ENCODE measurements at places on chromosomes 12 and 14.

DNA sequence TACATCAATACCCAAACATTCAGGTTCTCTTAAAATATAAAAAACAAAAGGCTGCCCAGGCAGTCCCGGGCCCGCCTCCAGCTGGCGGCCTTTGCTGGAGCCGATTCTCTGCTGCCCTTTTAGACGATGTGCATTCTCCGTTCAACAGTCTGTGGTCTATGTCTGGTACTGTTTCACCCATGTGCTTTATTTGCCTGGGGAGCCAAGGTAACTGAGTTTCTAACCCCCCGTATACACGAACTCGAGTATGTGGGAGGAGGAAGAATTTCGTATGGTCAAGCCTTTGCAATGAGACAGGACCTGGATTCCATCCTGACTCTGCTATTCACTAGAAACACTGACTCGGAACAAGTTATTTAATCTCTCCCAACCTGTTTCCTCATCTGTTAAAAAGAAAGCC is 54.1 kb upstream of the GPR68 start:
- DNase-seq = no peak

DNA sequence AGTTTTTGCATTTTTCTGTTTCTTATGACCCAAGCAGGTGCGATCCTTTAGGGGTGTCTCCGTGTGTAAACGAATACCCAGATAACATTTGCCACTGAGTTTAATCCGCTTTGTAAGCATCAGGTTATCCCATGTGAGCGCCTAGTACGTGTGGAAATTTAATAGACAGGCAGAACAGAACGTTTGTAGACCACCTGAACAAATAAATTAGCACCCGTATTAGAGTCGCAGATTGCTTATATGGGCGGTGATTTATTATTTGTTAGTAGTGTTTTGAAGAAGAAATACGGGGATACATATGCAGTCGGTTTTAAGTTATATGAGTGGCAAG is 325 bp downstream of the C12orf60 start:
- DNase-seq = no peak

- DNase-seq = no peak
Observed at GRCh38 chr12:124464830-124465229, 102.6 kb downstream of the NCOR2 start.

DNA sequence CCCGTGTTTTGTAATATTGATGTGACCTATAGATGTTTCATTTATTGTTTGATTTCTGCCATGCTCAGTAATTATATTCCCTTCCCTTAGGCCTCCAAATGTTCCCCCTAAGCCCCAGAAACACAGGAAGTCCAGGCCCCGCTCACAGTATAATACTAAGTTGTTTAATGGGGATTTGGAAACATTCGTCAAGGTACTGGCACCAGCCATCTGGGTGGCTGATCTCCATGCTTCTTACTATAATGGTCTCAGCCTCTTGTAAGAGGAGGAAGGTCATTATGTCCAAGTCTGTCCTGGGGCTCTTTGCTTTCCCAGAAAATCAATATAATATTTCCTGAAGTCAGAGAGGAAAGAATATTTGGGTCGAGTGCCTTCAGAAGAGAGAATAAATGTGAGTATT is 130.9 kb downstream of the KICS2 start:
- no peak for DNase-seq

GRCh38 chr12:58034311-58034710 is 92.9 kb downstream of the ATP23 start:
- no peak for DNase-seq

DNA sequence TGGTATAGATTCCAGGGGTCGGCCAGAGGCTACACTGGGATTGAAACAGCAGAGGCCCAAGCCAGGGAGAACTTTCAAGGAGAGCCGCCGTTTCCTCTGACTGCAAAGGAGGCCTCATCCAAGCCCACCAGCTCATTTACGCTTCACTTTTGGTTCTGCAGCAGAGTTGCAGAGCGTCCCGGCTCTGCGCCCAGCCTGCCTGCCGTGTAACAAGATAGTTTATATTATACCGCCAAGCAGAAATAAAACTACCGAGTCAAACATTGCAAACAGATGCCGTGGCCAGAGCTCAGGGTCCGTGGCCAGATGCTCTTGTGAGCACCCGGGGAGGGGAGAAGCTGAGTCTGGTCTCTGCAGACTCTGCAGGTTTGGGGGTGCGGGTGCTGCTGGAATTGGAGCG is 60.7 kb upstream of the TBX3 start:
- peak; percentile 70 for DNase-seq

DNA sequence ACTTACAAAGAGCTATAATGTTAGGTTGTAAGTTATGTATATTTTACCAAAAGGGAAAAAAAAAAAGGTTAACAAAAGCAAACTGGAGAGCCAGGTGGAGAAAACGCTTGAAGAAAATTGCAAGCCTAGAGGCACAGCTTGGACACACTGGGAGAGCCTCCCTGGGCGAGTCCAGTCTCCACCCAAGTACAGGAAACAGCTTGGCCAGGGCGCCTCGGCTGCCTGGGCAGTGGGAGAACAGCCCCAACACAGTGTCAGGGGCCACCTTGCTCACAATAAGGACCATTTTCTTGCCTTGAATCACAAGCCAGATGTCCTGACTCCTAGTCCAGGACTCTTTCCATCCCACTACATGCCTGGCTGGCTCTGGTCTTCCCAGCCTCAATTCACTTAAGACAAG is 33.3 kb downstream of the TTC7B start:
- DNase-seq = no peak

- DNase-seq = peak; percentile 38
Observed at GRCh38 chr12:75721796-75722195, 210.4 kb upstream of the KRR1 start.

GRCh38 chr12:64900540-64900939 is 76.1 kb downstream of the TBC1D30 start:
- peak; percentile 40 for DNase-seq

DNA sequence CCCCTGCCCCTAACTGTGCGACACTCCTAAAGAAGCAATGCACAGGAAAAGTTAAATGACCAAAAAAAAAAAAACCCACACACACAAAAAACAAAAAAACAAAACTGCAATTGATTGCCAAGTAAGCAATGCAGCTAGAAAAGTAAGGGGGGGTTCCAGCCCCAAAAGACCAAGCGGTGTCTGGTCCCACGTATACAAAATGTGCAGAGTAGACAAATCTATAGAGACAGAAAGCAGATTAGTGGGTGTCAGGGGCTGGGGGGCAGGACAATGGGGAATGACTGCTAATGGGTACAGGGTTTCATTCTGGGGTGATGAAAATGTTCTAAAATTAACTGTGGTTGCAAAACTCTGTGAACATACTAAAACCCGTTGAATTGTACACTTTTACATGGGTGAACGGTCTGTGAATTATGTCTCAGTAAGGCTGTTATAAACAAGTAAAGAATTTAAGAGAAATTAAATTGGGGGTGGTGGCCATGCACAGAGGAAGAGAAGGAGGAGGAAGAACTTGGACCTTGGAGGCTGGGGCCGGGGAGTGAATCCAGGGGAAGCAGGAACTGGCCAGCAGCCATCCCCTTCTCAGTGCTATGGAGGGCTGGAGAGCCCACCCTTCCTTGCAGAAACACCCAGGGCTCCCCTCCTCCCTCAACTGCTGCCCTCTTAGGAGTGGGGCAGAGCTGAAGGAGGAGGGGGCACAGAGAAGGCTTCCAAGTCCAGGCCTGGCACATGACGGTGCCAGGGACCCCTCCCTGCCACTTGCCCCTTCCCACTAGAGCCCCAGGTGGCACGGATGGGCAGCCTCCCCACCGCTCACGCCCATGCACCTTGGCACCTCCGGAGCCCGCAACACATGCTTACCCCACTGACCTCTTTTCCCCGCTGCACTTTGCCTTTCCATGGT is 45.4 kb downstream of the KDM2B start:
- no peak for DNase-seq

DNA sequence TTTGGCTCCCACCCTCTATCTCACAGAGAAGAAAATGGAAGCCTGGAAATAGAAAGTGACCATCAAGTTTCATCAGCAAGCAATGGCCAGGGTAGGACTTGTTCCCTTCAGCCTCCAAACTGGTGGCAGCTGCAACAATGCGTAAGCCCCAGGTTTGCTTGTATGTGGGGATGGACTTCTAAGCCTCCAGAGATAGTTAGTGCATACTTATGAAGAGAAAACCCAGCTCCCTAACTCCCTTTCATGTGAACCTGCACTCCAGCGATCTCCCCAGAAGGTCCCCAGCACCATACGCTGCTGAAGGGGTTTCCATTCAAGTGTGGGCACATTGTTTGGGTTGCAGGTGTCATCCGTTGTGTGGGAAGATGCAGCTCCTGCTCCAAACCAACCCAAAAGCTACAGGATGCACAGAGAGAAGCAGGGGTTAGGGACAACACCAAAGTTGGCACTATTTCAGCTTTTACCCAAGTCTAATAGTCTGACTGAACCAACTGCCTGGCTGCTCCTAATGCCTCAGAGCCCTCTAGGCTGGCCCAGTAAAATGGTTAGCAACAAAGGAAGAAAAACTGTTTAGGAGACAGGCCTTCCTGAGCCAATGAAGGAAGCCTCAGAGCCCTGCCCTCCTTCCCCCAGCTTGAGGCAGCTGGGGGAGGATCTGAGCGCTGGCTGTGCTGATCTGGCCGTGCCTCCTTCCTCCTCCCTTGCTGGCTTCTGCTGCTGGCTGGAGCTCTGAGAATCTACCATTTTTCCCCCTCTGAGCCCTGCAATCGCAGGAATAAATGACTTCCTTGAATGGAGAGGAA is 12.3 kb downstream of the ZFP36L1 start:
- peak; percentile 72 for DNase-seq

DNA sequence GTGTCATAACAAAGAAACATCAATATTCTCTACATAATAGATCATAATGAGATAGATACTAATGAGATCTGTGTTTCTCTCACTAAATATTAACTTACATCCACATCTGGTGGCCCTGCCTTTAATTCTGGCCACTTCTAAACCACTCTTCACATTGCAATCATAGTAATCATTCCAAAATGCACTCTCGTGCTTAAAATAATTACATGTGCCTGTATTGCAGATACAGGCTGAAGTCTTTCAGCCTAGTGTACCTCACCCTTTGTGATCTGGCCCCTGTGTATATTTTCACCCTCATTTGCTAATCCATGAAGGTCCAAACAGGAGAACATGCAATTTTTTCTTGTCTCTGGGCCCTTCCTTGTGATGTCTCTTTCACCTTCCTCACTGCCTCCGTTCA is 108.0 kb downstream of the LIN7A start:
- DNase-seq = peak; percentile 6

- peak; percentile 24 for DNase-seq
Observed at GRCh38 chr12:7175493-7175892, 14.0 kb upstream of the PEX5 start.

- no peak for DNase-seq
Observed at GRCh38 chr12:50507930-50508329, 3.1 kb downstream of the DIP2B start.

DNA sequence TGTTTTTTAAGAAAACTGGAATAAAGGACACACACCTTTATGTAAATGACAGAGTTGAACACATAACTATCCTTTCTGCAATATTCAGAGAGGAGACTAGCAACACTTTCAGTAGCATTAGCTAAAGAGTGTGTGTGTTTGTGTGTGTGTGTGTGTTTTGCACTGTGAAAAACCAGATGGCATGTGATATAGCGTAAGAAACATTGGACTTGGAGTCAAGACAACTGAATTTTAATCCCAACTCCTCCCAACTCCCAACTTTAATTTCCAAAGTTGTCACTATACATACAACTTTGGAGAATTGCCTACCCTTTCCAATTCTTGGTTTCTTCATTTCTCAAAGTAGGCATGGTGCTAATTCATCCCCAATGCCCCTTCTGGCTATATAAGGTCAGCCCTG is 347.8 kb downstream of the KCNH5 start:
- DNase-seq = no peak

Measured in fibroblast of villous mesenchyme (primary cell).